Putamen (tissue), 1 donor: ENCODE measurements at places on chromosomes 4 and X.
A peak's percentile ranks its signal among the peaks of the same experiment; 100 is the strongest.

DNA sequence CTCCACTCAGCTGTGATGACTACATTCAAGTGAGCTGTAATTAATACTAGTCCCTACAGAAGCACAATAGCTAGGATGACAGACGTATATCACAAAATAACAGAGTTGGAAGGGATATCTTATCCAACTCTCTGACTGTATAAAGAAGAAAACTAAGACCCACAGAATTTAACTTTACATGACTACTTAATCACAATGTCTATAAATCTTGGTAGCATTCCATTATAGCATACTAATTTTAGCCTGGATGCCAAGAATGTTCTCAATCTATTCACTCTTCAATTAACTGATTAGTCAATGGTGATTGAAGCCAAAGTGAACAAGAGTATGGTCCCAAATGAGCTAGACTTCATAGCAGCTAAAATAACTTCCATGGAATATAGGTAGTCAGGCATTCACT, 31.2 kb downstream of the RPS6KA6 start:
- DNase-seq: no peak

DNA sequence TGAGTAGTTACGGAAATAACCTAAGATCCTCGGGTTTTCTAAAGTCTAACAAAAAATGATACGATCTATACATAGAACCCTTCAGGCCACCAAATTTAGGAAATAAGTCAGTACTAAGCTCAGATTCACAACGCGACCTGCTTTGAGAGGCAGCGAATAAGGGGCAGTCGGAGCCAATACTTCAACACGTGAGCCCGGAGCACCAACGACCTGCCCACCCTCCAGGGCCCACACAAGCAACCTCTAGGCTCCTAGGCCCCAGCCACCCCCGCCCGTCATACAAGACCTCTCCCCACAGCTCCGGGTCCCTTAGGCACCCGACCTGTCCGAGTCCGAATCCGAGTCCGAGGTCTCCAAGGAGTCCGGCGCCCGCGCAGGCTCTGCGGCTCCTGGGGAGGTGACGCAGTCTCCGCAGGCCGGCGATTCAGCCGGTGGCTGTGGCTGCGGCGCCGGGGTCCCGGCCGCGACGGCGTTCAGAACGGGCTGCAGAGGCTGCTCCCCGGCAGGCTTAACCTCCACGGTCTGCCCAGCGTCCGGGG, 580 bp downstream of the NAF1 start:
- peak; percentile 34 for DNase-seq

DNA sequence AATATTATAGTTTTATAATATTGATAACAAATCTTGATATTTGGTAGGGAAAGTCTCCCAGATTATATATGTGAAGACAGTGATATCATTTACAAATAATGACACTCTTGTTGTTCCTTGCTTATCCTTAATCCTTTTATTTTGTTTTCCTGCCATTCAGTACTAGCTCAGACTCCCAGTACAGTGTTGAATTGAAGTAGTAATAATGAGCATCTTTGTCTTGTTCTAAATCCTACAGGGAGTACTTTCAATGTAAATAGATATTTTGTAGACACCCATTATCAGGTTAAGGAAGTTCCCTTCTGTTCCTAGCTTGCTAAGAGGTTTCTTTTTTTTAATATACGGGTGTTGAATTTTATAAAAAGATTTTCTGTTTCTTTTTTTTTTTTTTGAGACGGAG, 33.0 kb downstream of the WWC2 start:
- no peak for DNase-seq

- no peak for DNase-seq
Measured at GRCh38 chr4:153292897-153293741, 51.4 kb upstream of the MND1 start.

DNA sequence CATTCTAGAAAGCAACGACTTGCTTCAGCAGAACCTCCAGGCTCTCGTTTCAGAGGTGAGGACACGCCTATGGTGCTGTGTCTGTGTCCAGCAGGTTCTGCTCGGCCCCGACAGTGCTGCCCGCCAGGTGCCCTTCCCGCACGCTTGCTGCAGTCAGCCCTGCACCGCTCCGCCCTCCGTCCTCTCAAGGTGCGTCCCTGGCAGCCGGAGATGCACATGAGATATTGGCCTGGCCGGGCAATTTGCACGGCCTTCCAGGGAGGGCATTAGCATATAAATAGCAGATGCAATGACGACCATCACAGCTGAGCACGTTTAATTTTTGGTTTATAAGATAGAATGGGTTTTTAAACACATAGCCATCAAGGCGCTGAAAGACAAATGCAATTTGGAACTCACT, 14.4 kb downstream of the UVSSA start:
- DNase-seq: no peak

- DNase-seq: no peak
Measured at GRCh38 chrX:122517786-122518185, 666.3 kb upstream of the GRIA3 start.

GRCh38 chr4:82786828-82787227, 11.8 kb downstream of the SCD5 start:
- DNase-seq: no peak

- no peak for DNase-seq
Measured at GRCh38 chr4:105113800-105114199, 32.9 kb upstream of the TET2 start.

DNA sequence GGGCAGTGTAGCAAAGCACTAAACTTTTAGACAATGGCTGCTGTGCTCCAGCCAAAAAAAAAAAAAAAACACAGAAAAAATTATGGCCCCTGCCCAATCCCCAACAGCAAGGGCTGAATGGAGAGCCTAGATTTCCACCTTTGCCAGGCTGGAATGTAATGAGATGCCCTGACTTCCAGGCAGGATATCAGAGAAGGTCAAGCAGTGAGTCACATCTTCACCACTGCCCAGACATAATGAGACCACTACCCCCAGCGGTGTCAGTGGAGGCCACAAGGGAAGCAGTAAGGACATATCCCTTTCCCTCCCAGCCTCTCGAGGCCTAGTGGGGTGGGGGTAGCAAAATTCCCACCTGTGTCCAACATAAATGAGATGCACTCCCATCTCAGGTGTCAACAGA, 216.3 kb upstream of the LEF1 start:
- no peak for DNase-seq

DNA sequence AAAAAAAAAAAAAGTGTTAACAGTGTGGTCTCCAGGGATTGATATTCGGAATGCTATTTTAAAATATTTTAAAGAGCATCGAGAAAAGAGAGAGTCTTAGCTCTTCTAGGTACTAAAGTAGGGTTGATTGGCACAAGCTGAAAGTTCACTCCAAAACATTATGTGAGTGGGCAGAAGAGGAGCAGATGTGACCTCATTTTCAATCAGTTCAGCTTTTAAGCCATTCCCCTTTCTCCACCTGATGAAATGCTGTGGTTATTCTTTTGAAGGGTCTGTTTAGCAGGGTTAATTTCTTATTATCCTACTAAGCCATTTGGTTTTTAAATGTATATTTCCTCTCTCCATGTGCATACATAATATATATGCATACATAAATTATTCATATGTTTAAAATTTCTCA, 69.2 kb downstream of the GALNT7 start:
- peak; percentile 51 for DNase-seq

- no peak for DNase-seq
Measured at GRCh38 chrX:133072566-133072965, 24.3 kb downstream of the USP26 start.

DNA sequence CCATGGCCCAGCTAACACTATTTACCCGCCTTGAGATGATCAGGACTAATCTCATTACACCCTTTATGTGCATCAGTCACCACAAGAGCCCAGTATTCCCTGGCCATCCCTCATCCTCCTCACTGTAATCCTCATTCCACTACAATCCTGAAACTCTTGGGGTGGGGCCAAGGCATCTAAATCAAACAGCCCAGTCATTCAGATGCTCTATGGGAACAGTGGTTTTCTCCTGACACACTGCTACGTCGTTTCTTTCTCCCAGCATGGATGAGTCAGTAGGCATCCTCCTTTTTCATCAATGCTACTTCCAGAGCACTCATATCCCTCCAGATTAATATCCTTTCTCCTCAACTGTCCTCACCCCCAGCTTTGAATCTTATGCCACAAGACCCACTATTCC, 5.6 kb downstream of the SDAD1 start:
- DNase-seq: no peak

GRCh38 chr4:5156682-5157081, 105.4 kb downstream of the STK32B start:
- DNase-seq: no peak
